Mammary epithelial cell (primary cell): ENCODE measurements at places on chromosomes 13 and 19. TPM values are rescaled to one million over a fixed set of nuclear protein-coding genes. Genes with fewer than 3 reads are reported as not detected.

C1QTNF9B gene
- not detected in 2 replicates for total RNA-seq

- no peak for DNase-seq
Measured at GRCh38 chr19:5504114-5504513, 48.9 kb downstream of the ZNRF4 start.

GRCh38 chr19:1271528-1272422 lies 2.6 kb downstream of the CIRBP start:
- no peak for DNase-seq

NAPSA gene
- 0.59 and 0.75 TPM in 2 replicates for total RNA-seq

GRCh38 chr13:38321654-38322053 lies 28.0 kb upstream of the UFM1 start:
- DNase-seq: no peak

ANKRD24 gene
- 0.56 and 0.73 TPM in 2 replicates for total RNA-seq

TIMM44 gene
- total RNA-seq: 94.3 and 114 TPM in 2 replicates

FAM83E gene
- 2.7 and 3.2 TPM in 2 replicates for total RNA-seq

DNA sequence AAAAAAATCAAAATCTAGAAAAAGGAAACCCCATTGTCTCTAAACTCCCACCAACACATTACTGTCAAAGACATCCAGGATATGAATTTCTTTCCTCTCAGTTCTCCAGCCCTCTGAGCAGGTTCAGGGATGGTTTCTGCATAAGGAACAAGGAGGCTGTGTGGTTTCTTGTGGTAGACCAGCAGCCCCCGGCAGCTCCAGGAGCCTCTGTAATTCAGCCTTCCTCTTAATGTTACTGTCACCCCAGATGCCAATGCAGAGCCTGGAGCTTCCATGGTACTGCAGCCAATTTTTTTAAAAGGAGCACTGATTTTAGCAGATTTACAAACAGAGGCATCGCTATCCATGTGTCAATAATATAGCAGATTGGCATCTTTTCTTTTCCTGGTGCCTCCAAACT lies 100.6 kb upstream of the FAM216B start:
- no peak for DNase-seq

DNA sequence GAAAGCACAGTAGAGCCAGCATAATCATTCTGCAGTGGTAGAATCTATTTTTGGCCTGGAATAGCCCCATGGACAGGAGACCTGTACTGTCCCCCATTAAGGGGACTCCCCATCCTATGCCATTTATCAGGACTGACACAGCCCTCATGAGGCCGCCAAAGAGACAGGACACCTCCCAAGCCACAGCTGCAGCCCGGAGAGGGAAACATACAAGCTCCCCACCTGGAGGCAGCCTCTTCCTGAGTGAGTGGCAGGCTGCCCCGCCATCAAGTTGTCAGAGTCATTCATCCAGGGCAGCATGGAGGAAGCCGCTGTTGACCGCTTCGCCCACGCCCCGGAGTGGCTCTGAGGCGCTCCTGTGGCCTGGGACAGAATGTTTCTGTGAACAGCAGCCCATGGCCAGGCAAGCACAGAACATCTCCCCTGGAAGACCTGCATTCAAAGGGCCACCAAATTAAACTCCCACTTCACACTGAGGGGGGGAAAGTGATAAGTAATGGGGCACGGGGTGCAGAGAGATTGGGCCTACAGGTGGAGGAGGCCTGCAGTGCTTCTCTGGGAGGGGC lies 111.3 kb downstream of the ZDHHC20 start:
- DNase-seq: no peak
